Astrocyte of the cerebellum (primary cell): ENCODE measurements at places on chromosomes 13 and 19.

GRCh38 chr13:103386341-103386740 is 320.1 kb upstream of the SLC10A2 start:
- DNase-seq, result peak; percentile 75

- DNase-seq, result no peak
Observed at GRCh38 chr13:94716016-94716415, 3.7 kb upstream of the SOX21 start.

DNA sequence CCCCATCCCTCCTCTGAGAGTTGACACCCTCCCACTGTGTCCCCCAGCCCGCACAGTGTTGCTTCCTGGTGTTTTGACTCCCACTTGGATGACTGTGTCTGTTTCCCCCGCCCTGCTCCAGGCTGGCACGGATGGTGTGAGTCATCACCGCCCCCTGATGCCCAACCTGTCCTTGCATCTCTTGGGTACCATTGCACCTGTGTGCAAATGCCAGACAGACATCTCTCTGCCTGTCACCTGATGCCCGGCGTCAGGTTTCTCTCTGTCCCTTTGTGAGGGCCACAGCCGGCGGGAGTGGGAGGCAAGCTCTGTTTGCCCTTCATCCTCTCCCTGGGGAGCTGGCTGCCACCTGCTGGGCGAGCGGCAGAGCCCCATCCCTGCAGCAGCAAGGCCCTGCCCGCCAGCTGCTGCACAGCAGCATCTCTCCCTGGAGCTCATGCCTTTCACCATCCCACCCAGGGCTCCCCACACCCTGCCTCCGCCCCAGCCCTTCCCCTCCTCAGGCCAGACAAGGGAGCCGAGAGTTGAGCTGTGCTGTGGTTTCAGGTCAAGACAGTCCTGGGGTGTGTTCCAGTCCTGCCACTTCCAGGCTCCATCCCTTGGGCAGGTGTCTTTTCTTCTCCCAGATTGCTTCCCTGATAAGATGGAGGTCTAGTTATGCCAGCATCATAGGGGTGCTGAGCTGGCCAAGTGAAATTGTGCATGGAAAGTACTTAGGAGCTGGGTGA is 29.7 kb downstream of the NKPD1 start:
- no peak for DNase-seq

DNA sequence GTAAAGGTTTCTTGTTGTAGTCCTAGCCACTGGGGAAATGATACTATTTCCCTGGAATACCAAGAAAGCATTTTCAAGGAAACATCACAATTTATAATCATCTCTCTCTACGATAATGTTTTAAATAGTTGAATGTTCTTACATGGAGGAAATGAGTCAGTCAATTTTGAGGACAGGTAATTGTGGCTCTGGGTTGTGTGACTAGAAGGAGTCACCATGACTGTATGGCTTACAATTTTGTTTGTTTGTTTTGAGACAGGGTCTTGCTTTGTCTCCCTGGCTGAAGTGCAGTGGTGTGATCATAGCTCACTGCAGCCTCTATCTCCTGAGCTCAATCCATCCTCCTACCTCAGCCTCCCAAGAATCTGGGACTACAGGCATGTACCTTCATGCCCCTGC is 47.4 kb downstream of the COG3 start:
- DNase-seq, result no peak

DNA sequence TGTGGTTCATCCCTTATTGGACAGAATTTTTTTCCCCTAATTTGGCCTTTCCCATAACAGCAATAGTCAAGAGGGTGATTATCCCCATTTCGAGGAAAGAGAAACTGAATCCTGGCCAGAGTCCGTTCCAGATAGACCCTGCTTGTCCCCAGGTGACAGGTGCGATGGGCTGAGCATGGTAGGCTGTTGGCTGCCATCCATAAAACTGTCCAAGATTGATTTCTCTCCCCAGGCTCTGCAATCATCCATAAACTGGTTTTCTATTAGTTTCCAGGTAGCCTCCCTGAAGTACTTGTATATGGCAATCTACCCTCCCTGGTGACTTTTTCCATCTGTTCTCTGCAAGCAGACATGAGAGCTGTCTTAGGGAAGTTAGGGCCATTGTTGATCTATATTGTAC is 25.4 kb downstream of the SERP2 start:
- DNase-seq, result no peak

GRCh38 chr13:99346335-99347042 is 39.3 kb upstream of the GPR183 start:
- DNase-seq, result no peak

DNA sequence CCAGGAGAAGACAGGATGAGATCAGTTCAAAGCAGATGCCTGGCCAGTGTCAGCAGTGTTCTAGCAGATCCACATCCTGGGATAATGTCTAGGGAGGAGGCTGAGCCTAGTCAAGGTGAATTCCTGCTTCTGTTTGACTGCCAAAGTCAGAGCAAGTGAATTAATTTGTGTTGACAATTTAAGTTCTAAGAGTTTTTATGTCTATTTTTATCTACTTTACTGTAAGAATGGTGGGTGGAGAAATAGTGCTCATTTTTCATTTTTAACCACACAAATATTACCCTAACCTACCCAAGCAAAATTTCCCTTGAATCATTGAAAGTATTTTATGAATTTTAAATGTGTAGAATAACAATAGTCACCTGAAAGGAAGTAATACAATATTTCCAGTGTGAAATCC is 207.6 kb upstream of the SLC10A2 start:
- DNase-seq, result no peak

DNA sequence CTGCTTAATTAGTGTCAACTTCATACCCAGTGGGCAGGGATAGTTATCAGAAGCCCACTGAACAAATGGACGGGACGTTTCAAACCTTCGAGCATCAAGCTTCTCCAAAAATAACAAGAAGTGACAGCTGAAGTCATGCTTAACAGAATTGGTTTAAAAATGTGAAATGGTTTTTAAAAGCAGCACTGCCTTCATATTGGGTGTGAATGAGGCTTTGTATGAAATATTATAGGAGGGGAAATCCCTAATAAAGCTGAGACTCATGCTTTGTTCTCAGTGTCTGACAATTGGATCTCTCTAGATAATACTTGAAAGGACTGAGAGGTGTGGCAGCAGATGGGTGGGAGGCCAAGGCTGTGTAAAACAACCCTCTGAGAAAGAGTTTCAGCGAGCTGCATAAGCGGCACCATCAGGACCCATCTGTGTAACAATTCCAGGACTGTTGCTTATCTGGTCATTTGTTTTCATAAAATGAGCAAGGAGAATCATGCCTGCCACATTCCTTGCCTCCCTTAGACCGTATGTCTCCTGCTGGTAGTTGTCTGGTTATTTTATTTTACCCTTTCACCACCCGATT is 667.7 kb downstream of the DIAPH3 start:
- no peak for DNase-seq

GRCh38 chr13:99376132-99376531 is 68.9 kb upstream of the GPR183 start:
- no peak for DNase-seq

GRCh38 chr13:50589139-50589538 is 254.4 kb downstream of the DLEU7 start:
- DNase-seq, result peak; percentile 97

GRCh38 chr19:876780-877314 is 16.1 kb downstream of the MED16 start:
- DNase-seq, result no peak

- no peak for DNase-seq
Observed at GRCh38 chr19:49506575-49507105, 5.8 kb upstream of the FCGRT start.

- no peak for DNase-seq
Observed at GRCh38 chr13:49498206-49498605, 2.5 kb downstream of the PHF11 start.

DNA sequence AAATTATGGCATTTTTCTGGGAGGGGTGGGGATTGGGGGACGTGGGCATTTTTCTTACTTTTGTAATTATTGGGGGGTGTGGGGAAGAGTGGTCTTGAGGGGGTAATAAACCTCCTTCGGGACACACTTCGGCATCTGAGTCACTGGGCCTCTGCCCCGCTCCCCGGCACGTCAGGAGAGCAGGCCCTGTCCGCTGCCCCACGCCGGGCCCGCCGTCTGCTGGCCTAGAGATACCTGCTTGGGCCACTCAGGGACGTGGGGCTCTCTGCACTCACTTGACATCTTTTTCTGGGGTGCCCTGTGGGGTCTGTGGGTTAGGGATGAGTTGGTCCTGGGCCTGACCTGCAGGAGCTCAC is 3.5 kb upstream of the FTL start:
- DNase-seq, result no peak

- DNase-seq, result no peak
Observed at GRCh38 chr13:27919659-27919933, 204 bp upstream of the PDX1 start.

GRCh38 chr19:51399231-51399630 is 8.8 kb upstream of the C19orf84 start:
- no peak for DNase-seq

DNA sequence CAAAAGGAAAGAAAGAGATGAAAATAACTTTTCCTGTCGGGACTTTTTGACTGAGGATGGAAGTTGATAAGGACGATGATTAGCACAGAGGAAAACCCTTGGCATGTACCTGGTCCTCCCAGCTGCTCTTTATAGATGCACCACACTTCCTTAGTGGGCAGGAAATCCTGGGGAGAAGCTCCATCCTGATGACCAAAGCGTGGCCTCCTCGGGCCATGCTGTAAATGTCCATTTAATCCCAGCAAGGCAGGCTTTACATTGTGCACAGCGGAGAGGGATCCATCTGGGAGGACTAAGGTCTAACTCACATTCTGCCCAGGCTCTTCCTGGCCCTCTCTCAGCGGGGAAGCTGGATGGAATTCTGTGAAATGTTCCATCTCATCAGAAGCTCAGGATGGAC is 113.5 kb downstream of the COL4A2 start:
- DNase-seq, result no peak

DNA sequence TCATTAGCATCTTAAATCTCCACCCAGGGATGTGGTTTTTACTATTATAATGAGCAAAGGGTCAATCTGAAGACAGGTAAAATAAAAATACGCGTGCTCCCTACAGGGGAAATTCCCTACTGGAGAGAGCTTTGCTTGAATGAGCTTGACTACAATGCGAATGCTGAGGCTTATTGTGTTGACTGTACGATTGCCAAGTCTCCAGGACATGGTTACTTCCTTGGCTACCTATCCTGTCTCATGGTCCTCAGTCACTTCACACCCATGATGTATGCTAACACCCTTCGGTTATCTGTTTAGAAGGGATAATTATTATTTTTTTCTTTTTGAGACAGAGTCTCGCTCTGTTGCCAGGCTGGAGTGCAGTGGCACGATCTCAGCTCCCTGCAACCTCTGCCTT is 61.7 kb downstream of the ZNF627 start:
- no peak for DNase-seq

- DNase-seq, result no peak
Observed at GRCh38 chr19:41424335-41425173, 2.6 kb downstream of the B3GNT8 start.

DNA sequence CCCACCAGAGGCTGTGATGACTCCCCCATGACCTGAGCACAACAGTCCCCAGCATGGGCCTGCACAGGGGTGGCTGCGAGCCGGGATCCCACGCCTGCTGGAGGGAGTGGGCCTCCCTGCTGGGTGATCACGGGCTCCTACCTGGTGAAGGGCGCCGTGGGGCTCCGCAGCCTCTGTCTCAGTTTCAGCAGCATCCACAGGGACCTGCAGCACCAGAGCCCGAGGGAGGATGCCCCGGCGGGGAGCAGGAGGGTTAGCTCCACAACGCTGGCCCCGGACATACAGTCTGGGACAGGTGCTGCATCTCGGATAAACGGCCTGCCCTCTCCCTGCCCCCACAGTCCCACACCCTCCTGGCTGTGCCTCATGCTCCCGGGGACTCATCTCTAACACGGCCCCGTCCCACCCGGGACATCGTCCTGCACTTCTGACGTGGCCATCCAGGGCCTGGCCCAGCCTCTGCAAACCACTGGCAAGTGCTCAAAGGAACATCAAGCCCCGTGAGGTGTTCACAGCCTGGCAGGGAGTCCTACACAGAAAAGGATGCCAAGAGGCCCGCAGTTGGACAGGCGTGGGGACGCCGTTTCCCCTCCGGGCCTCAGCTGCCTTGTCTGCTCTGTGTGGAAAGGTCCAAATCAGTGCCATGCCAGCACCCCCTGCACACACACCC is 10.5 kb downstream of the PEX11G start:
- DNase-seq, result no peak

GRCh38 chr13:65454403-65454802 is 1775.7 kb downstream of the PCDH9 start:
- DNase-seq, result no peak

DNA sequence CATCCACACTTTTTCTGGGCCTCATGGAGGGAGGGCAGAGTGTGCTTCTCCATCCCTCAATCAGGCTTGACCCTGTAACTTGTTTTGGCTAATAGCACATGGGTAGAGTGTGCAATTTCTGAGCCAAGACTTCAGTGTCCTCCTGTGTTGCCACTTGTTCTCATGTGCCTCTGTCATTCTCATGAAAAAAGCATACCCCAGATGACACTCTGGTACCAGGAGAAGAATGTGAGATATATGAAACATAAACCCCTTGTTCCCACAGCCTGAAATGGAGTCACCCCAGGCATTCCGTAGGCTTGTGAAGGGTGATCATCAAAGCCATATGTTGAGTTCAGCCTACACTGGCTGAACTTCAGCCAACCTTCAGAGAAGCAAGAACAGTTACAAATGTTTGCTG is 239.2 kb upstream of the MIR17HG start:
- no peak for DNase-seq

DNA sequence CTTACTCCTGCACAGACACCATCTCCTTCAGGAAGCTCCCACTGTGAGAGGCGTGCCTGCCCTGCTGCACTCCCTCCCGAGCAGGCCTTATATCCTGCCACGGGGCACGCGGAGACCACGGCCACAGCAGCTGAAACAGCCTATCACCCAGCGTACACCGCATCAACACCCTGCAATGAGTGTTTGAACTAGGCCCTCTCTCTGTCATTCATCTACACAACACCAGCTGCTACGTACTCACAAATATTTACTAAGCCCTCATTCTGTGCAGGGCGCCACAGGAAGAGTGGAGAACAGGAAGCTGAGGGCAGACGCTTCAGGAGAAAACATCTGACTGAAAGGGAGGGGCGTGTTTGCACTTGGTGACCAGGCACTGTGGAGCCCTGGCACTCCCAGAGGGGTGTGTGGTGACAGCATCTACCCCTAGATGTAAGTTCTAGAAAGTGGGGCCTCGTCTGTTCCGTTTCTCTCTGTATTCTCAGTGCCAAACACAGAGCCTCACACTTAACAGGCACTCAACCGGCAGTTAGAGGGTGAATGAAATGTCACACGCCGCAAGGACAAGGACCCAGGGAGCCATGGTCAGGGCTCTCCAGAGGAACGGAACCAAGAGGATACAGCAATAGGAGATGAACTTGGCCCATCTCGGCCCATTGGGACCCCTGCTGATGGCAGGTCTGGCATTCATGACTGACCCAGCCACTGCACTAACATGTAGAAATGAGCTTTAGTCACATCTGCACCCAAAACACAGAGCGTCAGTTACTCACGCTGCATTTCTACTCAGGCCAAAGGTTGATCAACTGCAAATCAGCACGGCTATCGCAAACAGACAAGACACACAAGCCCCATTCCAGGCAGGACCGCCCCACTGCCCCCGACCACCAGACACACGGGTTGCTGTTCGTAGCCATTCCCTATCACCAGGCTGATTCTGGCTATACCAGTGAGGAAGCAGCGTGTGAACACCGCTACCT is 15.7 kb downstream of the RANBP3 start:
- no peak for DNase-seq

GRCh38 chr13:37956536-37956935 is 87.0 kb upstream of the TRPC4 start:
- DNase-seq, result no peak
